B cell (primary cell): ENCODE measurements at places on chromosomes 12 and 14.

DNA sequence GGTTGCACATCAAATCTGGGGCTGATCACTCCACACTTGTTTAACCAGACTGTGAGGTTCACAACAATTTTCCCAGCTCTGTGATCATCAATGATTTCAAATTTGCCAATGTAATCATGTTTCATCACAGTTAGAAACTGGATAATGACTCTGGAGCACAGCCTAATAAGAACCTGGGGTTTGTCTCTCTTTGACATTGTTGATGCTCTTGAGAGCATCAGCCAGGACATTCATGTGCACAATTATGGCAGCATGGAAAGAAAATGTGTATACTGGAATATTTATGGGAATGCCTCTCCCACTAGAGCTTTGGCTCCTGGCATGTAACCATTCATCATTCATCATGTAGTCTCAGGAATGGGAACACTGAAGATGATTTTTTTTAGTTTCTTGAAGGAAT lies 47.0 kb downstream of the SIX1 start:
- no peak for DNase-seq

DNA sequence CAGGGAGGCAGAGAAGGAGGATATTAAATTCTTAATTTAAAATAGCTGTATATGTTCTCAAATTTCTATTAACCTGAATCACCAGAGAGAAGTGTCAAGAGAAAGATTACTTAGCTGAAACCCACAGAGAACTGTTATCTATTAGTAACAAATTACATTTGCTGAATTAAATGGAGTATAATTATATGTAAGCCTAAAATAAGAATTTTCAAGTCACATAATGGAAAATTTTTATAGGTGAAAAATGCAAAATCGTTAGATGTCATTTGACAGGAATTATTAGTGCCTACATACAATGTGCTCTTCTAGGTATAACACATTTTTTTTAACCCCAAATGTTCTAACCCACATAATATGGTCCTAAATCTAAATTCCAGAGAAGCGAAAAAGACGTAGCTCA lies 4.1 kb upstream of the ATP2B1 start:
- DNase-seq: no peak

DNA sequence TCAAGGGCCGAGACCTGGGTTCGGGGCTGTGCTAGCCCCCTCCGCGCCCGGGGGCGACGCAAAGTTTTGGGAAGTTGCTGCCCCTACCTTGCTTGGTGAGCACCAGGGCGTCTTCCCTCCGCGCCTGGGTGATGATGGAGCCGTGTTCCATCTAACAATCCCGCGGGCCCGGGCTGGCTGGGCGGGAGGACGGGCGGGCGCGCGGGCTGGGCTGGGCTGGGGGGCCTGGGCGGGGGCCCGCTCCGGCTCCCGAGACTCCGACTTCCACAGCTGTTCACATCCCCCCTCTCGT lies 298 bp downstream of the CTDSP2 start:
- DNase-seq: peak; percentile 71

DNA sequence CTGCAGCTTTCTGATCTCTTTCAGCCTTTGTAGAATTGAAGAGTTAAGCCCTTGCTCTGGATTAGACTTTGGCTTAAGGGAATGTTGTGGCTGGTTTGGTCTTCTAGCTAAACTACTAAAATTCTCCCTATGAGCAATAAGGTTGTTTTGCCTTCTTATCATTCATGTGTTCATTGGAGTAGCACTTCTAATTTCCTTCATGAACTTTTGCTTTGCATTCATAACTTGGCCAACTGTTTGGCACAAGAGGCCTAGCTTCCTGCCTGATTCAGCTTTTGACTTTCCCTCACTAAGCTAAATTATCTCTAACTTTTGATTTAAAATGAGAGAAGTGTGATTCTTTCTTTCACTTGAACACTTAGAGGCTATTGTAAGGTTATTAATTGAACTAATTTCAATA lies 384.3 kb downstream of the RAD51B start:
- no peak for DNase-seq

DNA sequence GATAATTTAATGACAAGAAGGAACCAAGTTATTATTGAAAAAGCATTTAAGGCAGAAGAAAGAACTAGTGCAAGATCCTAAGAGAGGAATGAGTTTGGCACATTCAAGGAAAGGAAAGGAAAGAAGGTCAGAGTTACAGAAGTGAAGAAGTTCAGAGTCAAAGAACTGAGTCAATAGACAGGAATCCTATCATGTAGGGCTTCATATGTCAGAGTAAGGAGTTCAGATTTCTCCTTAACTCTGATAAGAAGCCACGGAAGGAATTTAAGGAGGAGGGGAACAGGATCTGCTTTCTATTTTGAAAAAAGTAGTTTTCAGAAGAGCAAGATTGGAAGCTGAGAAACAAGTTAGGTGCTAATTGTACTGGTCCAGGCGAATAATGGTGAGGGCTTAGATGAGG lies 223.1 kb upstream of the FOXN3 start:
- no peak for DNase-seq

DNA sequence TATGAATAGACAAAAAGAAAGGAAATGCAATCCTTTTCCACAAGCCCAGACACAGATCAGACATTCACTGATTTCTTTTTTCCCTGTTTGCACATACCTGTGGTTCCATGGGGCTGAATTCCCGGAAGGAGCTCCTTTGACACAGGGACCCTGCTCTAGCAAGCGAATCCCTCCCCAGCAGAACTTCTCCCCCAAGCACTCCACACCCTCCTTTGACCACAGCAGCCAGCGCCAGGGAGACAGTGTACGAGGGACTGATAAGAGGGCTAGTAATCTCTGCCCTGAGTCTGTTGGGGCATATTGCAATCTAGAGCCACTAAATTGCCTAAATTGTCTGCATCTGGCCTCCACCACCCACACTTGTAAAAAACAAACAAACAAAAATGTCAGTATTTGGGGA lies 83.4 kb upstream of the NTF3 start:
- no peak for DNase-seq

DNA sequence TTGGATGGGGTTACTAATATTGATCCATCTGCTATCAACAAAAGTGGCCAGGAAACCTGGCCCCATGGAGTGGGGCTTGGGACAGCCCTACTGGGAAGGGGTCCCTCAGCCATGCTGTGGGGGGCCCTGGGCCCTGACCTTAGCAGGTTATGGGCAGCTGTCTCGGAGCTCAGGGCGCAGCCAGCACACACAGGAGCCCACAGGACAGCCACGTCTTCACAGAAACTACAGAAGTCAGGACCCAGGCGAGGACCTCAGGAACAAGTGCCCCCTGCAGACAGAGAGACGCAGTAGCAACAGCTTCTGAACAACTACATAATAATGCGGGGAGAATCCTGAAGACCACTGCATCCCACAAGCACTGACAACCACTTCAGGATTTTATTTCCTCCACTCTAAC lies 11.9 kb upstream of the FKBP11 start:
- no peak for DNase-seq

- DNase-seq: no peak
Measured at GRCh38 chr14:77542421-77543239, 44.0 kb upstream of the ISM2 start.

- DNase-seq: no peak
Measured at GRCh38 chr14:100544506-100545141, 42.6 kb downstream of the BEGAIN start.

DNA sequence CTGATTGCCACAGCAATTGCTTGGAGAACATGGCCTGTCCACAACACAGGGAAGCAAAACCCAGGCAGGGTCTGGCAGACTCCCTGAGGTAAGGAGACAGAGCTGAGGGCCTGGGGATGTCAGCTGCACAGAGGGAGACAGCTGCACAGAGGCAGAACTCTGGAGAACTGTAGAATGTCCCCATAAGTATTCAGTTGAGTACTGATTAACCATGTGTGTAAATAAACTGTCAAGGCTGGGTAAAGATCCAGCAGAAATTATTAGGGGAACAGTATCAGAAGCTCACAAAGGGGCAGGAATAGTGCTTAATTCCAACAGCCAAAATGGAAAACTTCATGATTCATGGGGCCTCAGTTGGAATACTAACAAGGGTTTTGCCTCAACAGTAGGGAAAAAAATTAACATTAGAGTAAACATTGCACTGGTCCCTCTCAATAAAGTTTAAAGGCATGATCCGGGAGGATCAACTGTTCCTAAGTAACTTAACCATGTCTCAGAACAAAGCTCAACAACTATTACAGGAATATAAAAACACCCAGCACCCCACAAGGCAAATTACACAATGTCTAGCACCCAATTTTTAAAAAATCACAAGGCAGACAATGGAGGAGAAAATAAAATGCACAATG lies 201.3 kb upstream of the RASSF8 start:
- DNase-seq: no peak
